ENCODE measurements at places on chromosomes 4 and X. TPM values are rescaled to one million over a fixed set of nuclear protein-coding genes. Genes with fewer than 3 reads are reported as not detected.

The HPSE gene
- 0.38 TPM for total RNA-seq

The XK gene
- total RNA-seq: 0.07 TPM

The TCEAL5 gene
- total RNA-seq: not detected

The ZRSR2 gene
- total RNA-seq: 12.2 TPM

The PAGE2B gene
- not detected for total RNA-seq

The OCRL gene
- total RNA-seq: 58.9 TPM

DNA sequence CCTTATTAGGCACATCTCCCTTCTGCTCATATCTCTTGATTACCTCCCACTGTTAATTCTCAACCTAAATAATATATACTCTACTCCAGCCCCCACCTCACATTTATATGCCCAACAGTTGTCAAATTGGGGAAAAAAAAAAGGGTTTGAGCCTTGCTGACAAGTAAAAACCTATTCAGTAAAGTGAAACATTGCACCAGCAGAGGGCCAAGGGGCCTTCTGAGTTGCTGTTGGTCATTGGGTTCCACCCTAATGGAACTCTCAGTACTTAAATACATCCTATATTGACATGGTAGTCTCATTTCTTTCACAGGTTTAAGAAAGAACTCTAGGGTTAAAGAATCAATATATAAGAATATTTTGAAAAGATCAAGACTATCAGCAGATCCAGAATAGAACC, 362.2 kb downstream of the SMARCA1 start:
- no peaks in the 10 kb centered on the region for H3K27me3 ChIP-seq
- peaks cover 2% of the 10 kb centered on the region for H3K36me3 ChIP-seq
- H3K4me3 ChIP-seq: no peak overlapping the region
- H3K4me1 ChIP-seq: no peaks in the 10 kb centered on the region
- H3K27ac ChIP-seq: no peak overlapping the region

DNA sequence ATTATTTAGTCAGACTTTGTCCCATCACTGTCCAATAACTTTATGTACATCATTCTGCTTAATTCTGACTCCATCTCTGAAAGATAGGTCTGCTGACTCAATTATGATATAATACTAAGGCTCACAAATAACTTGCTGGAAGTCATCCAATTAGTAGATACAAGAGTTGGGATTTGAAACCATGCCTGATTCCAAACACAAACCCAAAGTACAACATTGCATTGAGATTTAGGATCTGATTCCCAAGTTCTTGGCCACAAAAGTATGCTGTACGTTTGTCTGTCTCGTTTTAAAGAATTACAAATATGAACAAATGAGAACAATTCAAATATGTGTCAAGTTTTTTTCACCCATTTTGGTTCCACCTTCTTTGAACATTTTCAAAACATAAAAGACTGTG, 108.8 kb downstream of the AMELX start:
- no peak overlapping the region for H3K4me3 ChIP-seq
- no peak for DNase-seq
- H3K4me1 ChIP-seq: peaks cover 24% of the 10 kb centered on the region

- H3K27ac ChIP-seq: no peak overlapping the region
- no peaks in the 10 kb centered on the region for H3K36me3 ChIP-seq
- no peaks in the 10 kb centered on the region for H3K4me1 ChIP-seq
- H3K27me3 ChIP-seq: no peaks in the 10 kb centered on the region
Measured at GRCh38 chrX:18041656-18042055, 179.0 kb downstream of the BEND2 start.

- DNase-seq: no peak
- no peaks in the 10 kb centered on the region for H3K27me3 ChIP-seq
- H3K4me3 ChIP-seq: no peak overlapping the region
- no peaks in the 10 kb centered on the region for H3K36me3 ChIP-seq
- no peak overlapping the region for H3K27ac ChIP-seq
Measured at GRCh38 chr4:107147873-107148272, 111.8 kb upstream of the DKK2 start.

DNA sequence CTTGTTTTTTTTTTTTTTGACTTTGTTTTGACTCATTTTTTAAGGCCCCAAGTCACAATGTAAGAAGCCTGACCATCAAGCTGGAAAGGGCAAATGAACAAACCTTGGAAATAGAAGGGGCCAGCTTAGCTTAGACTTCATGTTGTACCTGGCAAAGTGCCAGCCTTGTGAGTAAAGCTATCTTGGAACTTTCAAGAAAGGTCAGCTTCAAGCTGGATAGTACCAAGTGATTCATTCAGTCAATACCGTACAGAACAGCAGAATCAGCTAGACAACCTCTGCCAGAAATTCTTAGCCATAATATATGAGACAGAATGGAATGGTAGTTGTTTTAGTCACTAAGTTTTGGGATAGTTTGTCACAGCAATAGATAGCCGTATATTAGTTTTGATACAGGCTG, 1492.2 kb upstream of the TENM3 start:
- no peak overlapping the region for H3K4me3 ChIP-seq
- DNase-seq: no peak
- no peaks in the 10 kb centered on the region for H3K36me3 ChIP-seq
- no peak overlapping the region for H3K27ac ChIP-seq
- H3K27me3 ChIP-seq: no peaks in the 10 kb centered on the region
- H3K4me1 ChIP-seq: peaks cover 7% of the 10 kb centered on the region

- H3K27me3 ChIP-seq: peaks cover 59% of the 10 kb centered on the region
- DNase-seq: no peak
- H3K36me3 ChIP-seq: no peaks in the 10 kb centered on the region
- peaks cover 24% of the 10 kb centered on the region for H3K4me1 ChIP-seq
Measured at GRCh38 chr4:42398171-42398870, 1.0 kb downstream of the SHISA3 start.

All from chondrocyte (in vitro differentiated cells).